Mucosa of gallbladder (tissue), 1 donor: ENCODE measurements at places on chromosomes 4 and X. TPM values are rescaled to one million over a fixed set of nuclear protein-coding genes. Genes with fewer than 3 reads are reported as not detected.

Gene MUC7
- not detected for total RNA-seq

Gene LIMCH1
- total RNA-seq, result 90.3 TPM

Gene YTHDC1
- total RNA-seq, result 75.2 TPM

Gene PAK3
- 1.0 TPM for total RNA-seq

Gene GAB1
- total RNA-seq, result 47.9 TPM

Gene TCEAL2
- 10.5 TPM for total RNA-seq

Gene LRP2BP
- total RNA-seq, result 0.95 TPM

Gene EFHC2
- total RNA-seq, result 3.7 TPM

Gene ADGRL3
- total RNA-seq, result 3.5 TPM

Gene FAM9C
- not detected for total RNA-seq

Gene CCSER1
- total RNA-seq, result 5.4 TPM

Gene COX18
- 13.8 TPM for total RNA-seq

Gene XK
- 2.8 TPM for total RNA-seq

Gene ATOH1
- total RNA-seq, result not detected

Gene TMEM31
- total RNA-seq, result not detected

Gene ASMT
- total RNA-seq, result not detected

Gene ANXA3
- 41.9 TPM for total RNA-seq

Gene CLCN5
- total RNA-seq, result 42.5 TPM

Gene C4orf50
- 0.06 TPM for total RNA-seq

Gene F9
- total RNA-seq, result 0.55 TPM

Gene PHEX
- 1.1 TPM for total RNA-seq

Gene GYPE
- total RNA-seq, result 0.43 TPM

Gene TCP11X2
- 0.17 TPM for total RNA-seq

Gene PABPC4L
- total RNA-seq, result 1.1 TPM

Gene BST1
- 12.7 TPM for total RNA-seq

Gene CPEB2
- total RNA-seq, result 32.4 TPM

Gene BBS12
- 4.1 TPM for total RNA-seq

Gene ITGB1BP2
- total RNA-seq, result 7.0 TPM

Gene FREM3
- 0.12 TPM for total RNA-seq

Gene EXOSC9
- 10.4 TPM for total RNA-seq

Gene PAGE1
- total RNA-seq, result not detected

Gene TLR10
- 0.98 TPM for total RNA-seq

Gene CXCL11
- total RNA-seq, result not detected
